ENCODE measurements at places on chromosomes 3 and 15. TPM values are rescaled to one million over a fixed set of nuclear protein-coding genes. Genes with fewer than 3 reads are reported as not detected.

Gene PPP1R14D
- not detected for polyA plus RNA-seq

Gene SAMD7
- polyA plus RNA-seq, result not detected

Gene MKRN3
- 0.40 TPM for polyA plus RNA-seq

Gene TMEM43
- 119 TPM for polyA plus RNA-seq

Gene SYNPR
- not detected for polyA plus RNA-seq

Gene PLSCR4
- 91.7 TPM for polyA plus RNA-seq

Gene CPA3
- polyA plus RNA-seq, result 4.6 TPM

Gene MINAR1
- 0.33 TPM for polyA plus RNA-seq

Gene TMEM108
- 0.65 TPM for polyA plus RNA-seq

Gene WNT5A
- polyA plus RNA-seq, result 0.08 TPM

Gene SUSD5
- polyA plus RNA-seq, result 7.7 TPM

Gene FYCO1
- 11.1 TPM for polyA plus RNA-seq

Gene GRK7
- polyA plus RNA-seq, result not detected

Gene PLA2G4F
- not detected for polyA plus RNA-seq

Gene HGD
- polyA plus RNA-seq, result 0.33 TPM

Gene EAF2
- 0.56 TPM for polyA plus RNA-seq

Gene SIDT1
- polyA plus RNA-seq, result 0.03 TPM

Data from endothelial cell of umbilical vein (primary cell).